Nucleus accumbens (tissue), 56 donors: ENCODE measurements at places on chromosomes 1 and 21.

DNA sequence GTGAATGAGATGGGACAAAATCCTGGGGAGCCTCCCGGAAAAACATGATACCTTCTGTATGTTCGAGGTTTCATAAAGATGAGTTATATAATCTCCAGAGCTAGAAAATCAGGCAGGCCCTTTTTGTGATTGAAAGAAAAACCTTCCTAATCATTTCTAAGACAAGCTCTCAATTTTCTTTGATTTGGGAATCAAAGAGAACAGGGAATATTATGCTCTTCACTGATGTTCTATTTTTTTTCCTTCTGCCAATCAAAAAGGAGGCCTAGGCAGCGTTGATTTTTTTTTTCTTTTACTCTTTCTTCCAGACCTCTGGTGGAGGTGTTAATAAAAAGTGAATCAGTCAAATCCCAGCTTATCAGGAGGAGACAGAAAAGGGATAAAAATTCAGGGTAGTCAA lies 34.5 kb downstream of the DIRAS3 start:
- DNase-seq, result no peak

DNA sequence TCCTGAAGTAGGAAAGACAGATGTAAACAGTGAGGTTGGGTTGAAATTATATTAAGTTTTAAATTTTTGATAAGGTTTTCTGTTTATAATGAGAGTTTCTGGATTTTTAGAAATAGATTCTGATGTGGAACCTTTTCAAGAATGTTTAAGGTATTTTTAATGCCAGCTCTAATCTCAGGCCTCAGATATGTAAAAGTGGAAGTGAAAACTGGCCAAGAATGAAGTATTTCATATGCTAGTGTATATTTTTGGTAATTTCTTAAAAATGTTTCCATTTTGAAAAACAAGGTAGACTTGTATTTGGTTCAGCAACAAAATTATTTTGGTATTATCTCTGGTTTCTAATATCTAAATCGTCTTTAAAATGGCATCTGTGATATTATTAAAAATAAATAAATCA lies 14.4 kb downstream of the IFNAR1 start:
- no peak for DNase-seq

DNA sequence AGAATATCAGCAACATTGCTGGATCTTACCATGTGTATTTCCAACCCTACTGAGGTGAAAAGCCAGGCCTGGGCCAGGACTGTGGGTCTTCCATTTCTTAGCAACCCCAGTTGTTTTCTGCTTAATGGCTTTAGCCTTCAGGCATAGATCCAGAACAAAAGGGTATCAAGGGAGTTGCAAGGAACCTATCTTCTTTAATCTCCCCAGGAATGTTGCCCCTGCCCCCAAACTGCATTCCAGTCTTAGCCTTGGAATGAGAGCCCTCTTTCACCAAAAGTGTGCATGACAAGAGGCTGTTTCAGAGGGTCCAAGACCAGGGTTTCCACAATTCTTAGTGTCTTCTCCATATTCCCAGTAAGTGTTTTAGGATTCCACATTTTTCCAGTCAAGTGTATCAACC lies 87.9 kb upstream of the SOX13 start:
- no peak for DNase-seq

DNA sequence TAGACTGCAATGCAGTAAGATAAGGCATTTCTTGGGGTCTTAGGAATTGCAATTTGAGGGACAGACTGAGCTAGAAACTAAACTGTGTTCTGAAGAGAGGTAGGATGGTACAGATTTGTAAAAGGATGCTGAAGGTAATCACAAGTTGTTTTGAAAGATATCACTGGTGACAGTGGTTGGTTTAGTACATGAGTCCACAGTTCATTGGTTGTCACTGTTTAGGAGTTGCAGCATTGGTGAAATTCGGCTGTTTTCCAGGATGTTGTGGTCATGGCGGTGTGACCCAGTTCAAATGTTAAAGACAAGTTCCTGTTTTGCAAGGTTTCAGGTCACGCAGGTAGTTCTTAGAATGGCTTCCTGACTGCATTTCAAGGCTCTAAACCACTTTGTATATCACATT lies 292.8 kb upstream of the B3GALT2 start:
- no peak for DNase-seq

- DNase-seq, result no peak
Measured at GRCh38 chr1:240747907-240748306, 136.0 kb upstream of the GREM2 start.

GRCh38 chr1:55204997-55205396 lies 10.2 kb downstream of the USP24 start:
- no peak for DNase-seq
